ENCODE measurements at places on chromosomes 16 and 17.

DNA sequence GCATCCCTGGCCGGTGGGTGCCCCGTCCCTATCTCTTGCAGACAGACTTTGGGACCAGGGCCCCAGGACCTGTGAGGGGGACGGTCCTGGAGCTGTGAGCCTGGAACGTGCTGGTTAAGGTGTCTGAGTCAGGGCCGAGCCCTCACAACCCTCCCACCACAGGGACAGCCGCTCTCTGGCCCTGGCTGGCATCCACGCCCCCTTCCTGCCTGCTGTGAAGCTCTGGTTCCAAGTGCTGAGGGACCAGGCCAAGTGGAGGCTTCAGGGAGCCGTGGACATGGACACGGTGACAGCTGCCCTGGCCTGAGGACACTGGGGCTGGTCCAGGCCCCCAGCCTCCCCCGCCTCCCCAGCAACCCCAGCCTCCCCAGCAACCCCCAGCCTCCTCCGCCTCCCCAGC lies 6.6 kb downstream of the TSR3 start:
- no peak for DNase-seq

DNA sequence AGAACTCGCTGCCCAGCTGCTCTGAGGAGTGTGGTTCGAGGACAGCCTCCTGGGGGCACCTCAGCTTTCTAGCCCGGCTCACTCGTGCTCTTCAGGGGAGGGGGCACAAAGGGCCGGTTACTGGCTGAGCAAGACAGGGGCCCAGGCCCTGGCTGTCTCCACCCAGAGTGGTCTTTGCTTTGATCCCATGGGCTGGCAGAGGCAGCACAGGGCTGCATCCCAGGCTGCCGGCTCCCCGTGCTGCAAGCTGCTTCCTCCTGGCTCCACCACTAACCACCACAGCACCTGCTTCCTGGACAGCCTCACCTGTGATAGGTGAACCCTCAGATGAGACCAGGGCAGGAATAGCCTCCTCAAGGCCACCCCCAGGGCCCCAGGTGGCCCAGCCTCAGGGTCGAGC lies 6.8 kb downstream of the SPPL2C start:
- no peak for DNase-seq

DNA sequence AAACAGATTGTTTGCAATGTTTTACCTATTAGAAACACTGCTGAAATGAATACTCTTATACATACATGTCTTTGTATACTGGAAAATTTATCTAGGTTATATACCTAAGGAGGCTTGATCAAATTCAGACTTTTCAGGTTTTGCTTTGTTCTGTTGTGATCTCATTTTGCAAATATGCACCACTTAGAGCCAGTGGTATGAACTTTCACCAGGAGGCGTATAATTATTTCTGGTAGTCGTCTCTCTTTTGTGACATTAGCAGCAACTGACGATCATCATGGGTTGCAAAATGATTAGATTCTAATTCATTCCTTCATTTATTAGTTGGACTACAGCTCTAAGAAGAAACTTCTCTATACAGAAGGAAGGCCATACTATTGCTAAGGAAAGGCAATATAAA lies 26.9 kb downstream of the AP1G1 start:
- DNase-seq, result no peak

- DNase-seq, result no peak
Observed at GRCh38 chr16:23282568-23282967, 19.5 kb upstream of the SCNN1B start.
